ENCODE measurements at places on chromosomes 12 and 14.

GRCh38 chr12:96204381-96204780 is 10.2 kb downstream of the ELK3 start:
- H3K4me3 ChIP-seq: no peak overlapping the region
- no peak overlapping the region for H3K27ac ChIP-seq
- H3K27me3 ChIP-seq: no peaks in the 10 kb centered on the region
- H3K36me3 ChIP-seq: no peaks in the 10 kb centered on the region
- no peak for DNase-seq
- H3K4me1 ChIP-seq: peaks cover 80% of the 10 kb centered on the region

GRCh38 chr12:48003226-48004052 is 837 bp downstream of the COL2A1 start:
- H3K4me1 ChIP-seq: peaks cover 50% of the 10 kb centered on the region
- peak overlapping the region; percentile 47 for H3K4me3 ChIP-seq
- H3K27ac ChIP-seq: no peak overlapping the region
- no peak for DNase-seq
- peaks cover 36% of the 10 kb centered on the region for H3K27me3 ChIP-seq
- H3K36me3 ChIP-seq: no peaks in the 10 kb centered on the region

GRCh38 chr12:130489293-130489692 is 151.6 kb downstream of the PIWIL1 start:
- H3K4me1 ChIP-seq: no peaks in the 10 kb centered on the region
- no peaks in the 10 kb centered on the region for H3K27me3 ChIP-seq
- no peak for DNase-seq

- H3K27ac ChIP-seq: peak overlapping the region; percentile 5
- H3K36me3 ChIP-seq: no peaks in the 10 kb centered on the region
- H3K4me3 ChIP-seq: no peak overlapping the region
Measured at GRCh38 chr12:101186291-101186690, 23.7 kb downstream of the SLC5A8 start.

DNA sequence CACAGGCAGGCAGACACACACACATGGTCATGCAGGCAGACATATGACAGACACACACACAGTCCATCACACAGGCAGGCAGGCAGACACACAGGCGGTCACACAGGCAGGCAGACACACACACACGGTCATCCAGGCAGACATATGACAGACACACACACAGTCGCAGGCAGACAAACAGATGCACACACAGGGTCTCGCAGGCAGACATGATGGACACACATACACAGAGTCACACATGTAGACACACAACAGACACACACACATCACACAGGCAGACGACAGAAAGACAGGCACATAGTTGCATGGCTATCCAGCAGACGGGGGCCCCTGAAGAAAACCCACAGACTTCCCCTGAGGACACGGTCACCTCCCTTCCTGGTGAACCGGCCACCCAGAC is 135.4 kb downstream of the NCOR2 start:
- peaks cover 5% of the 10 kb centered on the region for H3K36me3 ChIP-seq
- peaks cover 19% of the 10 kb centered on the region for H3K4me1 ChIP-seq
- DNase-seq: no peak
- H3K4me3 ChIP-seq: no peak overlapping the region
- H3K27ac ChIP-seq: no peak overlapping the region

- no peak overlapping the region for H3K4me3 ChIP-seq
- no peaks in the 10 kb centered on the region for H3K4me1 ChIP-seq
- H3K36me3 ChIP-seq: no peaks in the 10 kb centered on the region
- DNase-seq: no peak
- no peak overlapping the region for H3K27ac ChIP-seq
Measured at GRCh38 chr12:8154526-8154925, 2.3 kb upstream of the ZNF705A start.

- DNase-seq: no peak
- no peaks in the 10 kb centered on the region for H3K4me1 ChIP-seq
- H3K4me3 ChIP-seq: no peak overlapping the region
- H3K27ac ChIP-seq: no peak overlapping the region
- H3K36me3 ChIP-seq: no peaks in the 10 kb centered on the region
Measured at GRCh38 chr14:71212683-71213107, 305.4 kb downstream of the PCNX1 start.

DNA sequence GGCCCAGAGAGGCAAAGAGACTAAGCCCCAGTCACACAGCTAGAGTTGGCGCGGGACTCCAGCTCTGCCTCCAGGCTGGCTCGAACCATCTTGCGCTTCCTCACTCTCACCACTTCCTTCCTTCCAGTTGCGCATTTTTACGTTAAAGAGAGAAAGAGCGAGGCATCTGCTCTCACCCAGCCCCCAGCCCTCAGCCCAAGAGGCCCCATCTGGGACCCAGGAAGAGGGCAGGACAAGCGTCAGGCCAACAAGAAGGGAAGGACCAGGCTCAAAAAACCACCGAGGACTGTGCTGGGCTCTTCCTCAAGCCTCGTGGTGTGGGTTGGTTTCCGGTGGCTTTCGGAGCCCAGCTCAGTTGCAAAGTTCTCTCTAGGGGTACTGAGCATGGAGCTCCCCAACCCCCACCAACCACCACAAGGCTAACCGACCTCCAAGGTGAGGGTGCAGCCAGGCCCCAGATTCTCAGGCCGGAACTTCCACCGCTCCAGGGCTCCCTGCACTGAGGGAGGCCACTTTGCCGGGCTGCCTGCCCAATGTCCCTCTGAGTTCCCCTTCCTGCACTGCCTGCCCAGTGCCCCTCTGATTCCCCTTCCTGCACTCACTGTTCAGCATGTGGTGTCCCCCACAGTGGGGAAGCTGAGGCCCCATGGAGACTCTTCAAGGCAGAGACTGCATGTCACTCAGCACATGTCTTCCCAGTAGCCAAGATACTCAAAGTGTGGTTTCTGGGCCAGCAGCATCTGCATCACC is 35.9 kb downstream of the TESC start:
- no peaks in the 10 kb centered on the region for H3K36me3 ChIP-seq
- H3K27me3 ChIP-seq: no peaks in the 10 kb centered on the region
- no peak overlapping the region for H3K4me3 ChIP-seq
- DNase-seq: no peak
- H3K27ac ChIP-seq: no peak overlapping the region
- peaks cover 3% of the 10 kb centered on the region for H3K4me1 ChIP-seq

DNA sequence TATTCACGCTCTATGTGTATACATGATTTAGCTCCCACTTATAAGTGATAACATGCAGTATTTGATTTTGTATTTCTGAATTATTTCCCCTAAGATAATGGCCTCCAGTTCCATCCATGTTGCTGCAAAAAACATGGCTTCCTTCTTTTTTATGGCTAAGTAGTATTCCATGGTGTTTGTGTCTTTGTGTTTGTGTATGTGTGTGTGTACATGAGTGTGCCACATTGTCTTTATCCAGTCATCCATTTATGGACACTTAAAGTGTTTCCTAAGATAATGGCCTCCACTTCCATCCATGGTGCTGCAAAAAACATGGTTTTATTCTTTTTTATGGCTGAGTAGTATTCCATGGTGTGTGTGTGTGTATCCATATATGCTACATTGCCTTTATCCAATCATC is 25.1 kb downstream of the USP15 start:
- no peak for DNase-seq
- H3K36me3 ChIP-seq: no peaks in the 10 kb centered on the region
- no peaks in the 10 kb centered on the region for H3K27me3 ChIP-seq

- H3K4me1 ChIP-seq: peaks cover 4% of the 10 kb centered on the region
- H3K27ac ChIP-seq: peak overlapping the region; percentile 72
- no peaks in the 10 kb centered on the region for H3K27me3 ChIP-seq
- H3K36me3 ChIP-seq: no peaks in the 10 kb centered on the region
Measured at GRCh38 chr12:58069268-58069963, 128.0 kb downstream of the ATP23 start.

GRCh38 chr12:48296586-48297282 is 54.0 kb downstream of the ZNF641 start:
- H3K27me3 ChIP-seq: no peaks in the 10 kb centered on the region
- peak overlapping the region; percentile 52 for H3K4me3 ChIP-seq
- peaks cover 3% of the 10 kb centered on the region for H3K4me1 ChIP-seq
- DNase-seq: no peak

DNA sequence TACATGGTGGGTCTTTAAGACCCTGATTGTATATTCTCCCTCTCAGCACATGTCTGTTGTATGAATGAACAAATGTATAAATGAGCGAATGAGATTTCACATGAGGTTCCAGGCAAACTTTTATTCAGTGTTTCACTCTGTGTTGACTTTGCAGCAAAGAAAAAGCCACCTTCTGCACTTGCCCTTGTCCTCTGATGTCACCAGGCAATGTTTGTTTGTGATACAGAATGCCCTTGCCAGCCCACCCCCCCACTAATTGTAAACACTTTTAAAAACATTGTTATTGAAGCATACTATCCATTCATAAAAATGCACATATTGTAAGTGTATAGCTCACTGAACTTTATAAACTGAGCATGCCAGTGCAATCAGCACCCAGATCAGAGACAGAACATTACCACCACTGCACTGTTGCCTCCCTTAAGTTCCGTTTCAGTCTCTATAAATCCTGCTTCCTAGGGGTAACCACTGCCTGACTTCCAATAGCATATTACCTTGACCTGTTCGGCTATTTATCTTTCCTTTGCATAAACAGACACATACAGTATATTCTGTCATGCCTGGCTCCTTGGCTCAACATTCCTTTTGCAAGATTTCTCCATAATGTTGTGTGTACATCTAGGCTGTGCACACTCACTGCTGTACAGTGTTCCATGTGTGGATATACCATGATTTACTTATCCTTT is 11.3 kb upstream of the LTA4H start:
- no peak overlapping the region for H3K4me3 ChIP-seq
- H3K27me3 ChIP-seq: no peaks in the 10 kb centered on the region
- DNase-seq: no peak
- no peaks in the 10 kb centered on the region for H3K36me3 ChIP-seq
- H3K27ac ChIP-seq: peak overlapping the region; percentile 87

- no peaks in the 10 kb centered on the region for H3K4me1 ChIP-seq
- no peaks in the 10 kb centered on the region for H3K36me3 ChIP-seq
- no peak overlapping the region for H3K4me3 ChIP-seq
- no peaks in the 10 kb centered on the region for H3K27me3 ChIP-seq
- no peak overlapping the region for H3K27ac ChIP-seq
Measured at GRCh38 chr12:118282767-118283166, 89.9 kb downstream of the TAOK3 start.

DNA sequence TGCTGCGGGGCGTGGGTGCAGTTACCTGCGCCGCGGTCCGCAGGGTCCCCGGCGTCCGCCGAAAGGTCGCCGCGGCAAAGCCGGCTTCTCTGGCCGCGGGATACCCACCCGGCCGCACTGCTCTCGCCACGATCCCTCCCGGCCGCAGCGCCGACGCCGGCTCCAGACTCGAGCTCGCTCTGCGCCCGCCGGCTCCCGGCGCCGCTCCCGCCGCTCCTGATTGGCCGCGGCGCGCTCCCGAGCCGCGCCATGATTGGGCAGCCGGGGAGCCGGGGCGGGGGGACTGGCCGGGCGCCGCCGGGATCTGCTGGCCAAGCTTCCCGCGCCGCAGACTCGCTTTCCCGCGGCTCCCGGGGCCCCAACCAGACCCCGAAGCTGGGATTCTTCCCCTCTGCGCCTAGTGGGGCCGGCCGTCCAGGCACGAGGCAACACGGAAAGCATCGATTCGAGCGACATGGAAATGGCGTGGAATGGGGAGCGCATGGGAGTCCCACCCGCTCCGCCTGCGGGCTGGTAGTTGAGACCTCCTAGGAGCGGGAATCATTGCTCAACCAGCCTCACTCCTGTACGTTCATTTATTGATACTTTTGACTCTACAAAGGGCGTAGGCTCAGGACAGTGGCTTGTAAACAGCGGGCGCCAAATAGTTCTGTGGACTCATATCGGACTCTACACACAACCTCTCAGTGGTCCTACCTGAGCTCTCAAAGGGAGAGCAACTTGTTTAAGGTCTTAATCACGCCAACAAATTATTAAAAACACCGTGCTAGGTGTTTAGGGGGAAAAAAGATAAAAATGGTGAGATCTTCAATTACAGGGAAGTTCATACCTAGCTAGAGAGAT is 36.4 kb upstream of the STON2 start:
- H3K4me1 ChIP-seq: peaks cover 46% of the 10 kb centered on the region
- H3K27me3 ChIP-seq: peaks cover 68% of the 10 kb centered on the region
- peak overlapping the region; percentile 82 for H3K4me3 ChIP-seq
- no peaks in the 10 kb centered on the region for H3K36me3 ChIP-seq

GRCh38 chr12:668090-668481 is 4.8 kb upstream of the NINJ2 start:
- no peak overlapping the region for H3K27ac ChIP-seq
- no peak for DNase-seq
- no peak overlapping the region for H3K4me3 ChIP-seq
- H3K36me3 ChIP-seq: no peaks in the 10 kb centered on the region
- H3K27me3 ChIP-seq: no peaks in the 10 kb centered on the region

DNA sequence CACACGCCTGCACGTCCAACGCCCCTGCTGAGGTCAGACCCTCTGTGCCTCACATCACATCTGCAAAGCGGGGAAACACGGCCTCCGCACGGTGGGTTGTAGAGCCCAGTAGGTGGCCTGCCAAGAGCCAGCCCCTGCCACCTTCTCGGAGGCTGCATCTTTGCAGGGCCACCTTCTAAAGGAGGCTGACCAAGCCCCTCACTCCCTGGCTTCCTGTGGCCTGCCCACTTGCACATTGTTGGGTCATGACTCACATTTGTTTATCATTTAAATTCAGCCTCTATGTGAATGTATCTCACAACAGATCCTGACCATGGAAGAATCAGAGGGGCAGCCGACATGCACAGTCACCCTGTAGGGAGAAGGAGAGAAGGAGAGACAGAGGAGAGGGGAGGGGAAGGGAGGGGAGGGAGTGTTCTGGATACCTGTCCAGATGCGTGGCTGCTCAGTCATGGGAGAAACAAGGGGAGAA is 319.5 kb upstream of the DIO3 start:
- no peaks in the 10 kb centered on the region for H3K4me1 ChIP-seq
- H3K27me3 ChIP-seq: peaks cover 9% of the 10 kb centered on the region
- no peak overlapping the region for H3K4me3 ChIP-seq

DNA sequence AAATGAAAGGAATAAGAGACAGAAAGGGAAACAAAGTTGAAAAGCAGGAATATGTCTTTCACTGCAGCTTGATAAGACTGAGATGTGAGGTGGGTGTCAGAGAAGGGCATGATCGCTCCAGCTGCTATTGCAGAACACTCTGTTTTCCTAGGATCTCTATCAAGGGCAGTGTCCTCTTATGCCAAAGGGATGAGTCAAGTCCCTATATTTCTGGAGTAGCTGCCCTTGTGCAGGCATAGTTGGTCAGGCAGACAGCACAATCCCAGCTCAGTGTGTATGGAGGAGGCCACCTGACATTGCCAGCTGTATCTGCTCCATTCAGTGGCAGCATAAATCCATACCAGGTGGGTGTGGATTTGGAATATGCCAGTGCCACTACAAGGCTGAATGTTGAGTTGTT is 101.6 kb downstream of the DAD1 start:
- no peak for DNase-seq
- H3K36me3 ChIP-seq: no peaks in the 10 kb centered on the region
- H3K27ac ChIP-seq: no peak overlapping the region
- H3K4me3 ChIP-seq: no peak overlapping the region

Data from esophagus squamous epithelium (tissue), 5 donors.